ENCODE measurements at places on chromosomes 4 and X. TPM values are rescaled to one million over a fixed set of nuclear protein-coding genes. Genes with fewer than 3 reads are reported as not detected.

MOB1B gene
- total RNA-seq: 8.2 TPM

BST1 gene
- 35.6 TPM for total RNA-seq

ALB gene
- total RNA-seq: not detected

TMPRSS11B gene
- total RNA-seq: not detected

FGF5 gene
- total RNA-seq: 0.13 TPM

CCDC120 gene
- total RNA-seq: 1.6 TPM

TRPC5OS gene
- total RNA-seq: not detected

CDKL2 gene
- 0.13 TPM for total RNA-seq

ADRA2C gene
- total RNA-seq: under 0.01 TPM

ADAM29 gene
- not detected for total RNA-seq

MAGEC1 gene
- not detected for total RNA-seq

RENBP gene
- total RNA-seq: 10.1 TPM

TMEM144 gene
- 2.1 TPM for total RNA-seq

CITED1 gene
- 0.13 TPM for total RNA-seq

PCDH7 gene
- 0.51 TPM for total RNA-seq

HPGD gene
- total RNA-seq: not detected
